ENCODE measurements at places on chromosomes 1 and 21.

GRCh38 chr1:29548091-29548490, 311.8 kb downstream of the PTPRU start:
- H3K27me3 ChIP-seq = no peaks in the 10 kb centered on the region
- no peak overlapping the region for H3K27ac ChIP-seq
- no peaks in the 10 kb centered on the region for H3K4me1 ChIP-seq
- no peak for DNase-seq
- no peaks in the 10 kb centered on the region for H3K36me3 ChIP-seq

GRCh38 chr1:34547046-34547674, 207.7 kb upstream of the GJB5 start:
- DNase-seq = no peak
- no peaks in the 10 kb centered on the region for H3K4me1 ChIP-seq
- no peak overlapping the region for H3K4me3 ChIP-seq

DNA sequence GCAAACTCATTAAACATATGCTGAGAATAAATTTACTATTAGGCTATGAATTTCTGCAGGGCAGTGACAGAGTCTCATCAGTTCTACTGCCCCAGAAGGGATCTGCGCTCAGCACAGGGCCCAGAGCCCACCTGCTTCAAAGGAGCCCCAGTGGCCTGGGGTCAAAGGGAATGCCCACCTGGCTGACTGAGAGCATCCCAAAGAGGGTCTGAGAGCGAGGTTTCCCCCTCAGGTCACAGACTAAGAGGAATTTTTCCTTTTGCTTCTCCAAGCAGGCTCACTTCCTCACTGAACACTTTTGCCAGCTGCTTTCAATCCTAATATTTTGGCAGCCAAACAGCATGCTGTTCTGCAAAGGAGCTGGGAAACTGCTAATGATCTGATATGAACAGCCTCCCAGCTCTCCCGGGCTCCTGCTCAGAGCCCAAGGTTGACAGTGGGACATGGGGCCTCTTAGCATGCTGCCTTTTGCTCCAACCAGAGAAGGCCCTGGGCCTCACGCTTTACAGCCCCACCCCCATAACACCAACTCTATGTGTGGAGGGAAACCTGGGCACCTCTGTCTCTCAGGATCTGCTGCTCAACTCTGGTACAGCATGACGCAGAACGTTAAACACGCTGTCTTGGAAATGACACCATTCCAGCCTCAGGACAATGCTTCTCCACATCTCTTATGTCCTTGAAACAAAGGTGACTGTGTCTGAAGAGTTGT, 70.7 kb upstream of the SYT6 start:
- H3K4me1 ChIP-seq = no peaks in the 10 kb centered on the region
- no peak overlapping the region for H3K27ac ChIP-seq
- H3K4me3 ChIP-seq = no peak overlapping the region
- H3K36me3 ChIP-seq = no peaks in the 10 kb centered on the region
- DNase-seq = no peak

GRCh38 chr1:172270605-172271004, 149.9 kb upstream of the C1orf105 start:
- H3K27ac ChIP-seq = peak overlapping the region; percentile 78
- H3K4me1 ChIP-seq = peaks cover 42% of the 10 kb centered on the region
- H3K27me3 ChIP-seq = no peaks in the 10 kb centered on the region
- peak overlapping the region; percentile 18 for H3K4me3 ChIP-seq
- H3K36me3 ChIP-seq = no peaks in the 10 kb centered on the region

GRCh38 chr1:235595079-235595478, 54.5 kb downstream of the GNG4 start:
- H3K27ac ChIP-seq = no peak overlapping the region
- H3K27me3 ChIP-seq = no peaks in the 10 kb centered on the region

- peak; percentile 92 for DNase-seq
- no peaks in the 10 kb centered on the region for H3K27me3 ChIP-seq
- no peak overlapping the region for H3K4me3 ChIP-seq
- H3K4me1 ChIP-seq = no peaks in the 10 kb centered on the region
- H3K36me3 ChIP-seq = no peaks in the 10 kb centered on the region
These were observed 44.1 kb upstream of the ARHGEF16 start for GRCh38 chr1:3410142-3410925.

Data from osteocyte (in vitro differentiated cells).